ENCODE measurements at places on chromosomes 1 and 21.

DNA sequence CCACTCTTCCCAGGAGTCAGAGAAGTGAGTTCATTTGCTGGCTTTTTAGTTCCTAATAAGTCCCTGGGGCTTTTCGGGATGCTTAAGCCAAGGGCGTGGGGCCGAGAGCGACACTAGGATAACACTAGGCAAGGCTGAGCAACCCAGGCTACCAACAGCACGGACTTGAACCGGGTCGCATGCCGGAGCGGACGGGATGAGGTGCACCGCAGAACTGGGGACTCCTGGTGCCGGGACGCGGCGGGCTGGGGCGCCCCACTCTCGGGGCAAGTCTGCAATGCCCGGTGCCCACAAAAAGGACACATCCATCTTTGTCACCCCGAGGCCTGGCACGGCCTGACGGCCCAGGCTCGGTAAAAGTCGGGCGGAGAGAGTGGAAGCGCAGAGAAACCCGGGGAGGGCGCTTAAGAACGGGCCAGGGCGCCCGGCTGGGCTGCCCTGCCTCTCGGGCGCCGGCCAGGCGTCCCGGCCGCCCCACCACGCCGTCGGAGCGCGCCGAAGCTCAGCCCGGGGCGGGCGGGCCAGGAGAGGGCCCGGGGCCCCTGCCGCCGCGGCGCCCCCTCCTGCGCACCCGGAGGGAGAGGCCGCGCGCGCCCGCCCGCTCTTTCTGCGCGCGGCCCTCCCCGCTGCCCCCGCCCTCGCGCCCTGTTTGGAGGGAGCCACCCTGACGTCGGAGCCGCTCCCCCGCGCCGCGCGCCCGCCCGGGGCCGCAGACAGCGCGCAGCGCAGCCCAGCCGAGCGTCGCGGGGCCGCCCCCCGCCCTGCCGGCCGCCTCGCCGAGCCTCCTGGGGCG, at the start of gene NBL1:
Gene NBL1, plus strand, starts transcription at position 710 of the 793 bp plus-strand sequence. CDS start 10,720 bp downstream, outside the sequence.
- peaks cover 27% of the 10 kb centered on the region for H3K4me1 ChIP-seq
- peak within 1 kb of the TSS; percentile 59 for H3K27ac ChIP-seq
- peak within 1 kb of the TSS; percentile 79 for H3K4me3 ChIP-seq
- DNase-seq = peak; percentile 52
- no peaks in the 10 kb centered on the region for H3K27me3 ChIP-seq

DNA sequence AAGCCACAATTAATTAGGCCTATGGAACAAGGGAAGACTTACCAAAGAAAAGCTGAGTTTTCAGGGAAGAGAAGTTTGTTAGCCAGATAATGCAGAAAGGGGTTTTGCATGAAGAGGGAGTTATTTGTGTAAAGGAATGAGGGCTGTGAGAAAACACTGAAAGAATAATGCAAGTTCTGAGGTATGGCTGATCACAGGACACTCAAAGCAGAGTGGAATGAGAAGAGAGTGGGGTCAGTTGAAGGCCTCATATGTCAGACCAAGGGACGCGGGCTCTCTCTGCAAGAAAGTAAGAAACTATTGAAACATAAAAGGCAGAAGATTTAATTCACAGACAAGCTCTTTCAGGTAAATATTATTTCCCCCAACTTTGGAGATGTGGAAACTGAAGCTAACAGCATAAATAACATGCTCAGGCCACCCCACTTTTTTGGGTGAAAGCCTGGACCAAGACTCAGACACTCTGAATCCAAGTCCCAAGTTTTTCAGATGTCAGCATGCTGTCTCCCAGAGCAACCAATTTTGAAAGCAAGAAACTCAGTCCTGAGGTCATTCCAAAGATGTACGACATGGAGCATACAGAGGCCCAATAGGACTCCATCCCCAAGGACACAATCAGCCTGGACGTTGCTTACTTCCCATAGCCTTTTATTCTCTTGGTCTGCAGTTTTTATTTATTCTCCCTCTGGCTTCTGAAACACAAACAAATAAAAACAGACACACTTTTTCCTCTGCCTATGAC, 47.3 kb upstream of the FGGY start:
- H3K27ac ChIP-seq = no peak overlapping the region
- H3K36me3 ChIP-seq = no peaks in the 10 kb centered on the region
- no peaks in the 10 kb centered on the region for H3K27me3 ChIP-seq
- no peaks in the 10 kb centered on the region for H3K4me1 ChIP-seq

DNA sequence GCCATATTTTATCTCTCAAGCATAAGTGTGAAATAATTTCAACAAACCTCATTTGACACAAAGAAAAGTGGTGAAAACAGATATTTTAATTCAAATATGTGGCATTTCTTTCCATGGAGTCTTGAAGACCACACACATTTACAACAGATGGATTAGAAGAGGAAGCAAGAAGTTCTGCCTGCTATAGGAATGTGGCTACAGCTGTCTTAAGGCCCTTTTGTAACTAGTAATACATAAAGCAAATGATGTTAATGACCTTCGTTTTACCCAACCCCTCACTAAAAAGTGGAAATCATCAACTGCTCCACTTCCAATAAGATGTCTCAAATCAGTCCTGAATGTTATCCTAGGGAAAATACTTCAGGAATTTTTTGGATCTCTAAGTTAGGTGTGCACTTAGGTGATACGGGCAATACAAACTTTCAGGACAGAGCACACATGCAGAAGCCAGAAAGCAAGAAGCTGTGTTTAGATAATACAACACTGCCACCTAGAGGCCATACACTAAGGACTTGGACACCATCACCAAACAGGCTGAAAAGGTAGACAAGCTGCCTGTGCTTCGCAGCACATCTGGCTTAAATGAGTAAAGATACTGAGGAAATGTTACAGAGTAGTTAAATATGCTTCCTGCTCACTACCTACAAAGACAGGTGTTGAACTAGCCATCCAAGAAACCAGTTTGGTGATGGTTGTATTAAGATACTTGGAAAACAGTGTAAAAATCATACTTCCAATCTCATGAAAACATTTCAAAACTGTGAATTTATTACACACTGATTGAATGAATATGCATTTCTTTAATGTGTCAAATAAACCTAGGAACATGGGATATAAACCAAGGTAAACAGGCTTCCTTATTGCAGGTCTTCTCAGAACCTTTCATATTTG, 24.4 kb downstream of the RRAGC start:
- peaks cover 5% of the 10 kb centered on the region for H3K27me3 ChIP-seq
- H3K36me3 ChIP-seq = peaks cover 23% of the 10 kb centered on the region
- DNase-seq = peak; percentile 70
- no peak overlapping the region for H3K4me3 ChIP-seq
- H3K27ac ChIP-seq = no peak overlapping the region

DNA sequence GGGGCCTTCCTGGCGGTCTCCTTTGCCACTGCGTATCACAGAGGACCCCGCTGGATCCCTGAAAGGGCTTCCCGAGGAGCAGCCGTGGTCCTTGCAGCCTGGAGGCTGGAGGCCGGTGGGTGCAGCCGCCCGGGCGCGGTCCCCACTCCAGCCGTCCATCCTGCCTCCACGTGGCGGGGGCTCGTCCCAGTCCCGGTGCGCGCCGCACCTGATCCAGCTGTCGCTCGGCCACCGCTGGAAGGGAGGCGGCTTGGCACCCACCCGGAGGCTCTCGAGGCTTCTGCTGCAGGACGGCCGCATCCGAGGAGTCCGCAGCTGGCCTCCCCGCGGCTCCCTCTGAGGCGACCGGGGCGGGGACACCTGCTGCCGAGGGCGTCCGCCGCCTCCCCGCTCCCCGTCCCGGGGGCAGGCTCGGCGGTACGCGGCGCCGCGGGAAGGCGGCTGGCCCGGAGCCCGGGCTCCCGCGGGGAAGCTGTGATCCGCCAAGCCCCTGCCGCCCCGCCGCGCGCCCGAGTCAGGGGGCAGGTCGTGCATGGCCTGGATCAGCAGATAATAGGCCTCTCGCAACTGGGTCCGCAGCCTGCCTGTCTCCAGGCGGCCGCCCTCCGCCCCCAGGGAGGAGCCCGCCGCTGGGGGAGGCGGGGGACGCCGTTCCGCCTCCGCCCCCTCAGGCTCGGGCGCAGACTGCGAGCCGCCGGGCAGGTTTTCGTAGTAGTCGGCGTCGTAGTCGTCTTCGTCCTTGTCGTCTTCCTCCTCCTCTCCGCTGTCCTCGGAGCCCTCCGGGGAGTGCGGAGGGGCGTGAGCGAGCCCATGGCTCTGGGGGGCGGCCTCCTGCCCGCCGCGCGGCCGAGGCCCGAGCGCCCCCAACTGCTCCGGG, at the start of gene SYDE2:
Gene SYDE2, minus strand, starts transcription at position 554 of the 877 bp plus-strand sequence. Its CDS starts 20 bp downstream, at position 534.
- H3K27ac ChIP-seq = peak within 1 kb of the TSS; percentile 97
- H3K4me3 ChIP-seq = peak within 1 kb of the TSS; percentile 81
- H3K36me3 ChIP-seq = no peaks in the 10 kb centered on the region
- no peaks in the 10 kb centered on the region for H3K27me3 ChIP-seq
- DNase-seq = peak; percentile 92

- no peaks in the 10 kb centered on the region for H3K36me3 ChIP-seq
- H3K27ac ChIP-seq = no peak overlapping the region
- no peak for DNase-seq
- H3K4me3 ChIP-seq = no peak overlapping the region
- no peaks in the 10 kb centered on the region for H3K4me1 ChIP-seq
Observed at GRCh38 chr1:5297886-5298239, 643.5 kb downstream of the AJAP1 start.

Data from large intestine (tissue), 12 donors.